ENCODE measurements at places on chromosomes 1 and 21.

GRCh38 chr1:101131239-101131843 is 105.5 kb upstream of the S1PR1 start:
- DNase-seq, result no peak

DNA sequence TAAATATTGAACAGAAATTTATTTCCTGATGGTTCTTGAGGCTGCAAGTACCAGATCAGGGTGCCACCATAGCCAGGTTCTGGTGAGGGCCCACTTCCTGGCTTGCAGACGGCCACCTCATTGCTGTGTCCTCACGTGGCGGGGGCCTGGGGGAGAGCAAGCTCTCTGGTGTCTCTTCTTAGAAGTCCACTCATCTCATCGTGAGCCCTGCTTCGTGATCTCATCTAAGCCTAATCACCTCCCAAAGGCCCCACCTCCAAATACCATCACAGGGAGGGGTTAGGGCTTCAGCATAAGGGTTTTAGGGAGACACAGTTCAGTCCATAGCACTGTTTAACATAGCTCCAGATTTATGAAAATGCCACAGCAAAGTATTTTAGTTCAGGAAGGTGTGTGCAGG is 119.7 kb downstream of the PRDM2 start:
- DNase-seq, result no peak

GRCh38 chr1:50369830-50370229 is 53.4 kb downstream of the DMRTA2 start:
- peak; percentile 16 for DNase-seq

DNA sequence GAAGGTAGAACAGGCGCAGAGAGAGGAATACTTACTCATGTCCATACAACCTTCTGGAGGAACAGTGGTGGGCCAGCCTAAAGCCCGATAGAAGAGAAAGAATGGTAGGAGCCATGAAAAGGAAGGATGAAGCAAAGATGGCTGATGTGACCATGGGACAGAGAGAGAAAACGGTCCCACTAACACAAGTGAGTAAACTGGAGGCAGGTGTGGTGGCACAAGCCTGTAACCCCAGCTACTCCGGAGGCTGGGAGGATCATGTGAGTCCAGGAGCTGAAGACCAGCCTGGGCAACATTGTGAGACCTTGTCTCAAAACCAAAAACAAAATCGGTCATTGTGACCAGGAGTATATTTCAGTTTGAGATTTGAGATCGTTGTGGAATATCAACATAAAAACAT is 49.4 kb downstream of the C1orf198 start:
- DNase-seq, result no peak

DNA sequence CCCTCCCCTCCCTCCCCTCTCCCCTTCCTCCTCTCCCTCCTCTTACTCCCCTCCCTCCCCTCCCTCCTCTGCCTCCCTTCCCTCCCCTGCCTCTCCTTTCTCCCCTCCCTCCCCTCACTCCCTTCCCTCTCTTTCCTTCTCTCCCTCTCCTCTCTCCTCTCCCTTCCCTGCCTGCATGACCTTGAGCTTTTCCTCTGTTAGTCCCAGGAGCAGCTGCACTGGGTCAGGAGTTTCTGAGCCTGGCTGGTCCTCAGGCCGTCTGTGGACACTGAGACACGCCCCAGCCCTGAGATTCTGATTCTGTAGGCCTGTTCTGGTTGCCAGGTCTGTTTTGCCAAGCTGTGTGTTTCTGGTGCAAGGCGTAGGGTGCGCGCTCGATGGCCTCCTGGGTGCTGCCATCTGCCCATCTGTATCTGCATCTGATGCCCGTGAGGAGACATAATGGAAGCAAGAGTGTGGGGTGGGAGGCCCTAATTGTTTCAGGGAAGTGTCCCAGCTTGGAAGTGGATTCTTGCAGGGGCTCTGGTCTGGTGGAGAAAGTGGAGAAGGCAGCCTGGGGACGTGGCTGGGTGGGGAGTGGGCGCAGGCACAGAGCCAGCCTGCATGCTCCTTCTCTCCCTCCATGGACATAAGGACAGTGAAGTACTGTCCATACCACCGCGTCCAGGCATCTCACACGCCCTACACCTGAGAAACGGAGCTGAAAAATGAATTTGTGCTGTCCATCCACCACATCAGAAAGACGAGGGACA is 97.2 kb downstream of the WDR4 start:
- DNase-seq, result no peak

DNA sequence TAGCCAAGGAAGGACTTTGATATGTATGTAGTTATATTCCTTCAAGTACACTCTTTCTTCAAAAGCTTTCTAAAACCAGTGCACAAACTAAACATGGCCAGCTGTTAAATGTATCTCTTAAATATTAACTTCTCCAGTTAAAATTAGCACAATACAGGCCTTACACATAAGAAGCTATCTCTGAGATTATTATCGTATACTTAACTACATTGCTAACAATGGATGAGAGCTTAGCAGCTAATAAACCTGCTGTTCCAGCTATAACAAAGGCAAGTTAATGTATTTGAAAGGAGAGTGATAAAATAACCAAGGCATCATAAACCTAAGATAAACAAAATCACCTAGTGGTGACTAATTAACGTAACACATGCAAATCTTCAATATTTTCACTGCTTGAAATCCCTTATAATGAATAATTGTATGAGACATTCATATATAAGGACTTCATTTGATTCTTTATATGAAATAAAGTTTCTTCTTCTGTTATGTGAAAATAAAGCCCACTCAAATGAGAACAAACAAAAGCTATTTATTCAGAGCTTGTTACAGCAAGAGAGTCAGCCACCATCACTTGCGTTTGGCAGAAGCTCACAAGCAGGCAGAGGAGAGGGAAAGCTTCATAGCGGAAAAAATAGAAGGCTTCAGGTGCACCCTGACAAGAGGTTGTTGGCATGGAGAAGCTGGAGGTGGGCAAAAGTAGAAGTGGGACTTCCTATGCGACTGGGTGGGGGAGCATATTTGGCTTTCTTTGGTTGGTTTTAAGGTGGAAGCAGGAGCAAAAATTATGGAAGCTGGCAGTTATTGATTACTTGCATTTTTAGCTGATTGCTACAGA is 274.1 kb upstream of the CHRM3 start:
- DNase-seq, result no peak

DNA sequence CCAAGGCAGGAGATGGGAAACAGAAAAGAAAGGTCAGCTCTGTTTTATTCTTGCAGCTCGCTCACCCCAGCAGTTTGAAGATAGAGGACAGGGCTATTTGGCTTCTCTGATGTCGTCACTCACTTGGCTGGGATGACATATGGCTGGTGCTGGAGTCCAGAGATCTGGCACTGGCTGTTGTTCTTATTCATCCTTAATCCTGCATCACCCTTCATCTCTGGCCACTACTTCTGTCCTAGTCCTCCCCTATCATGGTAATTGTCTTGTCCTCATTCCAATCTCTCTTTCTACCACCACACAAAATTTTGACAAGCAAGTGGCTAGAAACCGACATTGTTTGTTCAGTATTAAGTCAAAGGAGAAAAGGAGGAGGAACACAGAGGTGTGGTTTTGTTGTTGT is 103.8 kb upstream of the PDE4B start:
- no peak for DNase-seq

DNA sequence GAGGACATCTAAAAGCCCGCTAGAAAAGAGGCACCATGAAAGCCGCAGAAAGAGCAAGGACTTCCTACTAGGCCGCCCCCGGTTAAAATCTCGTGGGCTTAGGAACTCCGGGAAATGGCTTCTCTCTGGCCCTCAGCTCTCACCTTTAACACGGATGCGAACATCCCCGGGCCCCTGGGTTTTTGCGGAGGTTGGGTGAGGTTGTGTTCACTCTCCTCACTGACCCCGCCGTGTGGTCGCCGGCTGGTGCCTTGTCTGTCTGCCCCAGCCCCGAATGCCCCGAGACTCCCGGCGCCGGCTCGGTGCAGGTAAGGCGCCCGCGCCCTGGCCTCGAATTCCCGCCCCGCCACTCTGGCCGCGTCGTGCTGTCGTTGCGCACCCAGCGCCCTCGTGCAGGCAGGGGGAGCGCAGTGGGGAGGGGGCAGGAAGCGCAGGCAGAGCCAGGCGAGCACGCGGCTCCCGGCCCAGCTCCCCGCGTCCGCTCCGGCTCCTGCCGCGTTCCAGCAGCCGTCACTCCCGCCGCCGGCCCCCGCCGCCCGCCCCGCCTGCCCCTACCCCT is at the start of gene SHISAL2A:
TSS of gene SHISAL2A (plus strand) at position 437 of the 559 bp plus-strand sequence. CDS start 326 bp downstream, outside the sequence.
- no peak for DNase-seq

DNA sequence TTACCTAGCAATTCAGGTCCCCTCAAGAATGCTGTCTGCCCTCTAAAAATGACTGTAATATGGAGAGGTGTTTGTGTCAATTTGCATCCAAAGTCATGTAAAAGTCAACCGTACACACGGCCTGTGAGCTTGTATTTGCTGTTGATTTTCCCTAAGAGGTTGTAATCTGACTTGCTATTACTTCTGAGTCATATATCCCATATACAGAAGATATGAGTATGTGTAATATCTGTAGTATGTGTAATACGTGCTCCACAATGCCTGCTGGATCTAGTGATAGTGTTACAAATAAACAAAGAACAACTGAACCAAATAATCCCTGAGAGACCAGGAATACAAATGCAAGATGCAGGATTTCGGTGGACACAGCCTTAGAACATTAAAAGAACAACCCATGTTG is 1.4 kb upstream of the KCNJ6 start:
- no peak for DNase-seq

DNA sequence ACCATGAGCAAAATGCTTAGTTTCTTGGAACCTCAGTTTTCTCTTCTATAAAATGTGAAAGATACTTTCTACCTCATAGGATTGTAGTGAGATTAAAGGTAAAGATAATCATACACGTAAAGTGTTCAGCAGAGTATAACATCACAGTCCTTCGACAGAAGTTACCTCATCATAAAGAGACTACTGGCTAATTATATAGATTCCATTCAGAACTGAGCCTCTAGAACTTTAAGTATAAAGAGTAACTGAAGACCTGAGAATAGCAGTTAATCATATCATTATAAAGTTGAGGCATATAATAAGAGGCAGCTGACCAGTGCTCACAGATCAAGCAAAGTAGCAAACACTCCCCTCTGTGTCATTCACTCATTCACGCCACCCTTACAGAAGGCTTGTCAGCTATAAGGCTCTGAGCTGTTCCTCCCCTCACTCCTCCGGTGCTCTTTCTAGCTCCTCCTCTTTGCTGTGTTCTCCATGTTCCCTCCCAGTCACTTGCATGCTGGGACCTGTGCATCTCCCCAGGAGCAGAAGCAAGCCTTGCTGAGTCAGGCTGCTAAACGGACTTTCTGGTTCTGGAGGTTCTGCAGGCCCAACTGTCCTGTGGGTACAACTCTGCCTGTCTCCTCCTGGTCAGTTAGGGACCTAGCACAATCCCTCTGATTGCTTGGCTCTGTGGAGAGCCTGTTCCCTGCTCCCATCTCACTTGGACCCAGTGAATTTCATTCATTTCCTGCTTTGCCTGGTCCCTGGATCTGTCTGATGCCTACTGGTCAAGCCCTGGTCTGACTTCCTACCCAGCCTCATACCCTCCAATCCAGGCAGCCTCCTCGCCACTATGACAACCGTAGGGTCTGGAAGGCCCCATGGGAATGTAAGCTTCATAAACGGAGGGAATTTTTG is 28.3 kb upstream of the LY9 start:
- no peak for DNase-seq

- DNase-seq, result no peak
Observed at GRCh38 chr1:234619071-234619480, 9.1 kb upstream of the IRF2BP2 start.

DNA sequence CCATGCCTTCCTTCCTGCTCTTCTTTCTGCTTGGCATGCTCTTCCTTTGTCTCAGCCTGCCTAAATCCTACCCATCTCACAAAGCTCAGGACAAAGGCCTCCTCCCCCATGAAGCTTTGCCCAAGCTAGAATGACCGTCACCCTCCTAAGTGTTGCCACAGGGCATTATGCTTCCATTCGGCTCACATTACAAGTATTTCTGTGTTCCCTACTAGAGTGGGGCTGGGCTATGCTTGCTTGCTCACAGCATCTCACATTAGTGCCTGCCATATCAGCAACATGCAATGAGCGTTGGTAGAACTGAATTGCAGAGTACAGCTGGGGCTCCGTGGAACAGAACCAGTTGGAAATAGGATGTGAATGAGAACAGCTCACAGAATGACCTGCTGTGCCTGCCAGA is 82.8 kb downstream of the CD58 start:
- no peak for DNase-seq

DNA sequence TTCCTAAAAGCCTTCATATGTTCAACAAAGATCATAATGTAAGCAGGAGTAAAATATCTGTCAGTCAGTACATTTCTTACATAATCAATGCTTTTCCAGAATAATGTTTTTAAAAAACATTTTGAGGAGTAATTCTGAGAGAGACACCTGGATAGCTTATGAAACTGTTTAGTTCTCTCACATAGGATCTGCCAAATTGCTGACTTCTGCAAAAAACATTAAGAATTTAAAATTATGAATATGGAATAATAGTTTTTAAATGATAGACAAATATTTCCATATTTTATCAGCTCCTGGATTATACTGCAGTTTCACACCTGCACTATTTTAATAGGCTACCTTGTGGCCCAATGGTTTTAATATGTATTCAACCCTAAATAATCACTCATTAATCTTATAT is 142.7 kb upstream of the RUNX1 start:
- DNase-seq, result no peak

DNA sequence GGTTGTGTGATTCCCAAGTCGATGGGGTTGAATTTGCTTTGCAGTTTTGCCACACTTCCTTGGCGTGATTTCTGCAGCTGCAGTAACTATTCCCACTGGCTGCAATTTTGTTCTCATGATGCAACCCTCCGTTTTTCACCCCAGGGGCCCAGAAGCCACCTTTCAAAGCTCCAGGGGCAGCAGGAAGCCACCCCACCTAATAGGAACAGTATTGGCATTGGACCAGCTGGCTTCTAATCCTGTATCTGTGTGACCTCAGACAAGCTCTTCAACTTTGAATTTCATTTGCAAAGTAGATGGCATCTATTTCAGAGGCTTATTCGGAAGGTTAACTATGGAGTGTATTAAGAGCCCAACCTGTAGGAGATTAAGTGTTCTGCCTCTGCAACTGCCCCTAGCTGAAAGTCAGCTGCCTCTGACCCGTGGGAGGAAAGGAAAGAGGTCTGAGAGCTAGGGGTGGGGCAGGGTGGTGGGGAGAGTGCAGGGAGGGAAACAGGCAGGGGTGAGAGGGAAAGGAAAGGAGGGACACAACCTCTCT is 12.6 kb downstream of the C1orf115 start:
- no peak for DNase-seq

GRCh38 chr1:41876576-41877445 is 41.9 kb downstream of the HIVEP3 start:
- no peak for DNase-seq

DNA sequence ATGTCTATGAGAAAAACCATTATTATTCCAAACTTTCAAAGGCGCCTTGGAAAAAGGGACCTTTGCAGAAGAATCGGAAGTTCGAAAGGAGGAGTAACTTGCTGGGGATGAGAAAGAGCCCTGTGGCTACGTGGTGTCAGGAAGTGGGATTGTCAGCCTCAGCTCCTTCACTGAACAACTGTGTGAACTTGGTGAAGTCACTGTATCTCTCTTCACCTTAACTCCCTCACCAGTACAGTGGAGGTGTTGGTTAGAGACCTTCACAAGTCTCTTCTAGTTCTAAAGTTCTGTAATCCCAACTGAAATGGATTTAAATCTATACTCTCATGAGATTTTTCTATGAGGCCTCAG is 285.6 kb downstream of the CACNA1E start:
- no peak for DNase-seq
